ENCODE measurements at places on chromosomes 7 and 10.

DNA sequence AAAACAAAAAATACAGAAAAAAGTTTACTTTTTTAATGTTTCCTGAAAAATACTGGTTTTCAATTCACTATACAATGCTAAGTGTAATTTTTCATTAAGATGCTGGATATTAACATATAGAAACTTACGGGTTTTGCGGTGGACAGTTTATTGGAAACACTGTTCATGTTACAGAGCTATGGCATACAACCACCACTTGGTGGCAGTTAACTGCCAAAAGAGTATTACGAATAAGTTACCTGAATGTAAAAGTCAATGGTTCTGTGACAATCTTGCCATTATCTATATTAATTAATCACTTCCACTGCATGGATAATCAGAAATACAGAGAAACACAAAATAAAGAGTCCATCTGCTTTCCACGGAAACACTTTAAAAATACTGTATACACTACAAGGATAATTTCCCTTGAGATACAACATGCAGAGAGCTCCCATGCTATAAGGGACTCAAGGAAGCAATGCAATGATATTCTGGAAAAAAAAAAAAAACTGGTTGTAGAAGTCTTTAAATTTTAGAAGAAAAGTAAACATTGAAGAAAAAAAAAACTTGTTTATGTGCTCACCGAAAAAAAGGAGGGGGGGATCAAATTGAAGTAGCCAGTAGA lies 97.0 kb downstream of the TPK1 start:
- peak; percentile 2 for DNase-seq

- no peak for DNase-seq
These were observed 158.9 kb upstream of the STEAP4 start for GRCh38 chr7:88465600-88465999.

DNA sequence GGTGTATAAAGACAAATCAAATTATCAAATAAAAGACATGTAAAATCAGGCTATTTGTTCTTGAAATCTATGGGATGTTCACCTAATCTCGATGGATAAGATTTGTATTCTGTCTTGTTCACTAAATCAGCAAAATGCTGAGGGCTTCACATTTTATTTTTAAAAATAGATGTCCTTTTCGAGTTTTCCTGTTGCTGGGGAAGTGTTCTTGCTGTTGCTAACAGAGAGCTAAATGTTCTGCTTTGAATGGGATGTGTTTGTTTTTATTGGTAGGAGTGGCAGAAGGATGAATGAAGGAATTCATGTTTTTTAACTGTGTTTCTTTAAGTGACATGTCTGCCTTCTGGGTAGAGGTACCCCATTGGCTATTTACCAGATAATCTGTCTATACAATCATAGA lies 7.3 kb upstream of the SNX13 start:
- no peak for DNase-seq

DNA sequence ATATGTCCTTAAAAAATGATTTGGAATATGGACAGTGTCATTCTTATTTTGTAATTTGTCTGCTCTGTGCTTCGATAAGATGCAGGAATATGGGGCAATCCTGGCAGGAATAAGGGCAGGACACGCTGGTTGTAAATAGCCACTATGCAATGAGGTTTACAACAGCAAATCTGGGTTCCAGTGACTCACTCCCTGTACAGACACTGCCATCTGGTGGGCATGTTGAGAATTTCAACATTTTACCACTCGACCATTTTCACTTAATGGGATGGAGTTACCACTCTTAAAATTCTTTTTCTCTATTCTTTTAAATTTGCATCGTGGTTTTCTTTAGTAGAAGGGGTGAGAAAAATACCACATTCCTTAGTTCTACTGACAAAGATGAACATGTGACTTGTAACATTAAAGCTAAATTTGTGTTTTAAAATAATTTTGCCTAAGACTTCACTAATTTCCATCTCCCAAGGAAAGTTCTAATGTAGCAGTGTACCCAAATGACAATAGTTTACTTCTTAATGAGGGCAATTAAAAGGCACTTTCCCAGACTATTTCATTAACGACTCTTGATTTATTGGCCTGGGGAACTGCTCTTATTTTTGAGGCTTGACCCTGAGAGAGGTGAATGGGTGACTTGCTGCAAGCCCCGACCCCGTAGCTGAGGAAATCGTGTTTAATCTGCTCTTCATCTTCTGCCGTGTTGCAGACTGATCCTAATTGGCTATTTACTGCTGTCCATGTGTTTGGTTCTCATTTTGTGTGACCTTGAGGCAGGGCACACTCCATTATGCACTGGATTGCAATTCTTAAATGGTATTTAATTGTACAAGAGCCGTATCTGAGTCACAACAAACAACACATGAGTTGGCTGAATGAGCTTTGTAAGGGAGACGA lies 173.6 kb upstream of the IMMP2L start:
- peak; percentile 34 for DNase-seq

DNA sequence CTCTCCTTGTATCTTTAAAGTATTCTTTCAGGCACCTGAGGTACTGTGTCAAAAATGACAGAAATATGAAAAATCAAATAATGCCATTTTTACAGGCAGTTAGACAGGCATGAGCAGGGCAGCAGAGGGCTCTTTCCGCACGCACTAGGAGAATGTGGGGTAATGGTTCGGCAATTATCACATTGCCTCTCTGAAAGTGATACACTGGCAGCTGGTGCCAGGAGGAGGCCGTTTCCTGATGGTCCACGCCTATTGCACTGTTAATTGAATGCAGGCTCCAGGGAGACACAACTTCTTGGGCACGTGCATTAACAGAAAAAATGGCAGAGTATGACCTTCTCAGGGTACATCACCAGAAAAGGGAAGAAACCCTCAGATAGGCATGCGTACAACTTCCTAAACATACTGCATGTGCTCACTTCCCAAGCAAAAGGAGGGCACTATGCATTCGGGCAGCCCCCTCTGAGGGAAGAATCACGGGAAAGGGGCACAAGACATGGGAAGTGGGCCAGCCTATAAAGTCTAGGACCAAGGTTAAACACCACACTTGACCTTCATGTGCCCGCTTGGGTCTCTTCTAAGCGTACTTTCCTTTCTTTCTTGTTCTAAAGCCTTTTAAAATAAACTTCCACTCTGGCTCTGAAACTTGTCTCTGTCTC lies 161.7 kb downstream of the TNS3 start:
- DNase-seq: no peak

DNA sequence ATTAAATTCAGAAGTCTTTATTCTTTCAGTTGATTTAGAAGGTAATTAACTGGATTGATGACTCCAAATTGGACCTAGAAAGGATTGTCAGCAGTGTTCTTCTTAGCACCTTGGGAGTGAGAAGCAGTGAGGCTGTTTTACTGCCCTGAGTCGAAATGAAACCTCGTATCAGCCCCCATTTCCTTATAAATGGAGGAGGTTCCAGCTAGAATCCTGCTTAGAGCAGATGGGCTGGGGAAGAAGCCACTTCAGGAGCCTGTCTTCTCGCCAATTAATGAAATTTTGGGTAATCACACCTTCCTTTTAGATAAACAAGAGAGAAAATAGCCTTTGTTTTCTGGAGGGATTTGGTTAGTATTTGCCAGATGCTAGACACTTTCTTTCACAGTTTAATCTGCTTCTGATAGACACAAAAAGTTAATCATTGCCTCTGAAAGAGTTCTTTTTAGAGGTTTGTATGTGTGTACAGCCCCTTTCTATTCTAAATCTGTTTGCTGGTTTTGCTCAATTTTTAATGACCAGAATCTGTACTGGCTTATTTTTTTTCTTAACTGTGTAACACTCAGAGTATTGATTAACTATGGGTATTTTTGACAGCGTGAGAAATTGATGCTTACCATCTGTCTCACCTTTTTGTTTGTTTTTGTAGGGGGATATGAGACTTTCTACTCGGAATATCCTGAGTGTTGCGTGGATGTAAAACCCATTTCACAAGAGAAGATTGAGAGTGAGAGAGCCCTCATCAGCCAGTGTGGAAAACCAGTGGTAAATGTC lies 4.6 kb downstream of the DUSP5 start:
- DNase-seq: no peak

GRCh38 chr10:78361031-78361430 lies 327.4 kb downstream of the RPS24 start:
- DNase-seq: no peak

DNA sequence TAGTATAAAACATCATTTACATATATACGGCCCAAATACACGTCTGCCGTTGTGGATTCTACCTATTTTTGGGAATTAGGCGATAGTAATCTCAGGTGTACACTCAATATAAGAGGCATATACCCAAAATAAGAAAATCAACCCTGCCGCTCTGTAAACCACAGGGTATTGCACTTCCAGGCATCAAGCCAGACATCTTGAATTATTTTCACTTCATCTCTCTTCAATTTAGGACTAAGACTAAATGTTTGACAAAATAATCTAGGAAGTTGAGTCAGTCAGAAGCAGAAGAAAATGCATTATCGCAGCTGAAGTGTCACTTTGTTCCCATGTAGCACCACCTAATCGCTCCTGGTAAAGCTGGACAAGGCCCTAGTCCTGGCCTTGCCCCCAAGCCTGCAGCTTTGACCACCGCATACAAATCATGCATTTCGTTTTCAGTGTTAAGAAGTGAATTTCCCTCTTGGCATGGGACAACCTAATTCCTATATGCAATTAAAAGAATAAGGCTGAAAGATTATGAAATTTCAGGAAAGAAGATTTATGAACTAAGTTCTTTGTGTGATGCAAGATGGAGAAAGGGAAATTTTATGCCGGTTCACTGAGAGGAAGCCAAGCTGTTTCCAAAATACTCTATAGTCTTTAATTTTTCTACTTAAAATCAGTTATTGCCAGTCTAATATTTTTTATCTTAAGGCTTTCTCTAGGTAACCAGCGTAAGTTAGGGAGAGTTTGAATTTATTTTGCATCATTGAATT lies 26.0 kb downstream of the CABCOCO1 start:
- no peak for DNase-seq

DNA sequence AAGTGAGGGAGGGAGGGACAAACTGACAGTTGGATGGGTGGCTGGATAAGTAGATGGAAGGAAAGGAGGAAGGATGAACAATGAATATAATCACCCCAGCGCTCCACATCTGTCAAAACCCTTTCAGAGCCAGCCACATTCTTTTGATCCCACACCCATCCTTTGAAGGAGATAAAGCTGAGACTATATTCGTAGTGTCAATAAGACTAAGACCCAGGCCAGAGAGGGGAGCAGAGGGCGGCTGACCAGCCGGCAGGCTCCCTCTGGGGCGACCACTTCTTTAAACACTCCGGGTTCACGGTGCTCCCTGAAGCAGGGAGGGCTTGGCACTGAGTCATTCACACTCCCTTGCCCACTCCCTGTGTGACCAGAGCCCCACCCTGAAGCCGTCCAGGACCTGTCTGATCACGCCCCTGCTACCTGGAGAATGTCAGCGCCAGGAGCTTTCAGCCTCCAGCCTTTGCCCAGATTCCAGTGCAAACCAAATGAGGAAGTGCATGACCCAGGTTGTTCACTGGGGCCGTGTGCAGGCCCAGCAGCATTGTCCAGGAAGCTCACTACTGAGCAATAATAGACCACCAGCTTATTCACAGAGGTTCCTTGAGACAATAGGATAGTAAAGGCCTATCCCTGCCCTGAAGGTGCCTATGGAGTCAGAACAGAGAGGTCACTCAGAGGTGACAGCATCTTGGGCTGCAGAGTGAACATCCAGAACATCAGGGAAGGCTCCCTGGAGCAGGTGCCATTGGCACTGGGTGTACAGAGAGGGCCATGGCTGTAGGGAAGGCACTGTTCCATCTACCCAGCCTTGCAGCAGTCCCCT lies 34.4 kb downstream of the UNC5B start:
- DNase-seq: no peak

DNA sequence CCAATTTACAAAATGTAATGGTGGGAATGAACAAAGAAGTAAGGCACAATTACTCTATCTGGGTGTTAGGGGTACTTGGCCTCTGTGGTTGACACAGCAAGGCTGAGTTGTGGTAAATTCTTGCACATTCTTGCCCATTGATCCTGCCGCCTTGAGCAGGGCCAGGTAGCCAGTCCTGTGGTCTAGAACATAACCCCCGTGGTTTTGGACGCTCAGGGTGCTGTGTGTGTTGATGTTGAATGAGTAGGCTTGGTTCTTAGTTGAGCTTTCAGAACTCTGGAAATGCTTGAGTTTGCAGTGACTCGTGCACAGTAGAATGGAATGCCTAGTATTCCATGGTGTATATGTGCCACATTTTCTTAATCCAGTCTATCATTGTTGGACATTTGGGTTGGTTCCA lies 42.3 kb upstream of the CDHR3 start:
- DNase-seq: no peak

GRCh38 chr7:117143066-117143465 lies 179.8 kb downstream of the WNT2 start:
- no peak for DNase-seq

DNA sequence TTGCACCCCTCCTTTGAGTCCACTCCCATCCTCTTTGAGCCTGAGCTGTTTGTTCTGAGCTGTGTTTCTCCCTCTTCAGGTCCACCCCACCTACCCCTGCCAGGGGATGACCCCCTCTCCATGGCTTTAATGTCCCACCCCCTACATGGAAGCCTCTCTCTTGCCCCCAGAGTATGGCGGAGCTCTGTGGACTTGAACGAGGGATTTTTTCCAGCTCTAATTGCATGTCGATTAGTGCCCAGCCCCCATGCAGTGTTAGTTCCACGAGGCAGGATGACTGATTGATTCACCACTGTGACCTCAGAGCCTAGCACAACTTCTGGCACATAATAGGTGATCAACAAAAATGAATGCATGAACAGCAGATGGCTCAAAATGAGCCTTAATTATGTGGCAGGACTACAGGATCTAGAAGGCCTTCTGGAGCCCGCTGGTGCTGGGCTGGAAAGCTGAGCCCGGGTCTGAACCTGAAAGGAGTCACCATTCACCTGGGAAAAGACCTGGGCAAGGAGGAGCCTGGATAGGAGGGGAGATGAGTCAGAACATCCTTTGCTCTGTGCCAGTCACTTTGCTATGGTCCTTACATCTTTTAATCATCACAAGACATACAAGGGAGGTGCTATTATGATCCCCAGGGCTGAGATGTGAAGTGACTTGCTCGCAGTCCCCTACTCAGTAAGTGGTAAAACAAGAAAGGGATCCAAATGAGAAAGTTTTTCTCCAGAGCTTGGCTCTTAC lies 17.1 kb upstream of the SLC18A2 start:
- DNase-seq: no peak

- DNase-seq: no peak
These were observed 517.8 kb upstream of the CELF2 start for GRCh38 chr10:10499839-10500238.

GRCh38 chr7:139058943-139059342 lies 23.1 kb upstream of the ZC3HAV1L start:
- DNase-seq: no peak
